ENCODE measurements at places on chromosomes 3 and 15.

DNA sequence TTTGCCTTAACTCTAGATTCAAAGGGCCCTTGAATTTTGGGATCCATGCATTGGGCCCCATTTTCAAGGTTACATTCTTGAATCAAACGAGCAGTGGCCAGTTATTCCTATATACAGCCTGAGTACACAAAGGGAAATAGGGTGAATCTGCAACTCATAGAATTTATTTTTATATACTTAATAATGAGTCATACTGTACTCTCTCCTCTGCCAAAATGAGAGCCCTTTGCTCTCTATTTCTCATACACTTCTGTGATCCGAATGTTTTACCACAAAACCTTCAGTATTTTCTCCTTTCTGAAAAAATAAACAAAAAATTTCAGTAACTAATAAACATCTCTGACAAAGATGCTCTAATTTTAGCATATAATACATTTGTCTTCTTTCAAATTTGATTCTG lies 116.7 kb downstream of the SERPINI1 start:
- DNase-seq = no peak

DNA sequence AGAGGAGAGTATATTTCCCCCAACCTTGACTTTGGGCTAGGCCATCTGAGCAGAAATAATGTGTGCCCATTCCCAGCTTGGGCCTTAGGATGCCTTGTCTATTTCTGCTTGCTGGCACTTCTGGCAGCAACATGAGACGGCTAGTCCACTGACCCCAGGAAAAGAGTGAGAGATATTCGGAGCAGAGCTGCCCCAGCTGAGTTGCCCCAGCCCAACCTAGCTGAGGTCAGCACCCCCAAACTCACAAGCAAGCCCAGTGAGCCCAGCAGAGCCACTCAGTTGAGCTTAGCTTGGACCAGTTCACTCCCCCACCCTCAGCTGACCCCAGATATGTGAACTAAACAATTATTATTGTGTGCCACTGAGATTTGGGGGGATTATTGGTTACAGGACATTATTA lies 20.2 kb downstream of the ITGA11 start:
- DNase-seq = no peak

DNA sequence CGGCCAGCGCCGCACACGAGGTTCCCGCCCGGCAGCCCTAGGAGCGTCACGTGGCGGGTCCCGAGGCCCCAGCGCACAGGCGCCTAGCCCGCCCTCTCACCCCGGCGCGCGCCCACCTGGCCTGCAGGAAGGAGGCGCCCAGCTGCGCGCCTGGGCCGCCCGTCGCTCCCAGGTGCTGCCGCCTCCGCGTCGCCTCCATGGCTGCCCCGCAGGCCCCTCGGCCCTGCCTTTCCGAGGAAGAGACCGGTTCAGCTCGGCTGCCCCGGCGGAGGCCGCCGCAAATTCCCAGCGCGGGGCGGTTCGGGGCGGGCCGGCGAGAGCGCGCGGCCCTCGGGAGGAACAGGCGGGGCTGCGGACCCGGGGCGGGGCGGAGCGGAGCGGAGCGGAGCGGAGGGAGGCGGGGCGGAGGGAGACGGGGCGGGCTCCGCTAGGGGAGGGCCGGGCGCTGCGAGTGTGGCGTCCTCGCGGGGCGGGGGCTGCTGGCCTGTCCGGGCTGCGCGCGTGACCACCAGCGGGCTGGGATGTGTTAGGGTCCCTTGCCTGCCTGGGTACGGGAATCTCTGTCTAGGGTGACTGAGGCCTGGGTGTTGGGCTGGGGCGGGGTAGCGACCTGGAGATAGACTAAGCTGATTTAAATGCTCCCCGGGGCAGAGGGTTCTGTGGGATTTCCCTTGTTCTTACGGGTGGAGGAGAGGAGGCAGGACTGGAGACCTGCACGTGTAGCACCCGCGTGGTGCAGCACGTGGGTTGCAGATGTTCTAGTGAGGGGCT lies at the start of gene CLN6:
CLN6 (minus strand) TSS at position 343 of the 771 bp plus-strand sequence; CDS start at position 199, 144 bp downstream.
- DNase-seq = peak; percentile 82

- DNase-seq = no peak
Measured at GRCh38 chr15:64582202-64582601, 121.8 kb downstream of the ZNF609 start.

DNA sequence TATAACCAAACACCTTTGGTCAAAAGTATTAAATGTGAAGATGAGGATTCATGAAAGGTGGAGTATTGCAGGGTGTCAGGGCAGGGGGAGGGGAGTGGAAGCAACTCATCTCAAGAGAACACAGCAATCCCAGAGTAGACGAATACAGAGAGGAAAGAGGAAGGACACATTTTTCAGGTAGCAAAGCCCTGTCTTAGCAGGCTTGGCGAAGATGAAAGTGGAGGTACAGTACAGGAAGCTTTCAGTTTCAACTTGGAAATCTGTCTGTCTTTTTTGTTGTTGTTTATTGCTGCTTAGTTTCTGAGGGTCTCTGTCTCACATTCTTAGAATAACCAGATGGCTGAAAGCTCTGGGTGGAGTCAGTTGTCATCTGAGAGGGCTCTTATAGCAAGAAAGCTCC lies 80.8 kb upstream of the GPR149 start:
- no peak for DNase-seq

- DNase-seq = no peak
Measured at GRCh38 chr15:55224892-55225291, 28.2 kb upstream of the RSL24D1 start.

DNA sequence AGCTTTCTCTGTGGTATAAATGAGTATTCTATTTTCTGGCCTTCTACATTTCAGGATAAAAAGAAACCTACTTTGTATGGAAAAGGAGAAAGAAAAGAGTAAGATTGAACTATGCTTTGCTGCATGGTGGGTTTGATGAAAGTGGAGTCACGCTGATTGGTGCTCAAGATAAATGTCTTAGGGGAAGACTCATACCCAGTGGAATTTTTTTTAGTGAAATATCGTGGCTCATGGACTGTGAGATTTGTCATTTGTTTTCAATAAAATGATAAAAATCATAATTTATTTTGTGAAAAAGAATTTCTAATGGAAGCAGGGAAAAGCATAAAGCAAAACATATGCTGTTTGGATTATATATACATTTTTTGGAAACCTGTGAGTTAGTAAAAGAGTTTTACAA lies 292.5 kb downstream of the ZPLD1 start:
- DNase-seq = no peak

GRCh38 chr15:89002281-89002761 lies 85.9 kb upstream of the ABHD2 start:
- DNase-seq = peak; percentile 99

- peak; percentile 89 for DNase-seq
Measured at GRCh38 chr3:55203006-55203405, 275.1 kb upstream of the LRTM1 start.

- DNase-seq = no peak
Measured at GRCh38 chr15:61063875-61064320, 165.2 kb downstream of the RORA start.

GRCh38 chr15:73782344-73782959 lies 29.3 kb upstream of the INSYN1 start:
- DNase-seq = no peak

DNA sequence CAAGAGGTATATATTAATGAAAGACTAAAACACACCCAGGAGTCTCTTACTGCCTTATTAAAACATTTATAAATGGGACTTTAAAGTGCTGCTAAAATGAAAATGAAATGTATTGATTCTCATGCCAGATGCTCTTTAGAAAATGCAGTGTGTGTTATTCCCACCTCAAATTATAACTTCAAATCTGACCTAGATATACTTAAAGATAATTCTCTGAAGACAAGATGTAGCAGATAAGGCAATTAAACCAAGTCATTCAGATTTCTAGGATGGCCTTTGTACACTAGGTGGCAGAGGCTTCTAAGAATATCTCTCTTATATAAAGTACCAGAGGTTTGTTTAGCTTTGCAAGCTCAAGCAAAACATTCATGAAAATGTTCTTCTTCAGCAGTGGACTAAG lies 26.9 kb upstream of the GOLGA8B start:
- peak; percentile 31 for DNase-seq

DNA sequence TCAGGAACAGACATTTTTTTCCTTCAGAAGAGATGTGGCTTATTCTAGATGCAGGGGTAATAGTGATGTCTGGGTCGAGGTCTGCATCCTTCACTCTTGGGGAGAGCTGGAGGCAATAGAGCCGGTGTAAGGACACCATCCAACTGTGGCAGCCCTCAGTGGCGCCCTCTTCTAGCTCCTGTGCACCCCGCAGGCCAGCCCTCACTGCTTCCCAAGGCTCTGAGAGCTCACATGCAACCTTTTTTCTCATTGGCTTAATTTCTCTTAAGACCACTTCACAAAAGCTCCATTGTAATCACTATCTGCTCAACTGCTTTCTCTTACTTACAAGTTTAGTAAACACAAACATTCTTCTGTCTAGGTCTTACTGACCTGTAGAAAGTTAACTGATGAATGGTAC lies 3.9 kb upstream of the VPS8 start:
- DNase-seq = peak; percentile 18

DNA sequence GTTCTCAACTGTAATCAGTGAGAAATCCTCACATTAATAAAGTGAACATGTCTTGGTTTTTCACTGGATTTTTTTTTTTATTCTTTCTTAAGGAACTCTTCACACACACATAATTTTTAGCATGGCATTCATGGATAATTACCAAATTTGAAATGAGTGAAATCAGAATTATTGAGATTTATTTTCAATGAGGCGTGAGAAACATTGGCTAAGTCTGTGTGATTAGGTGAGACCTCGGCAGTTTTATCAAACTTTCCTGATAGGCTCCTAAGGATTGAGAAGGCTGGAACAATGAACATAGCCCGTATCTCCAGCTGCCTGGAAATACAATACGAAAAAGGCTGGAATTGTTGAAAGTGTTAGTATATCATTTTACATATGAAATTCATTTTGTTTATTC lies 35.5 kb downstream of the MDFIC2 start:
- no peak for DNase-seq

DNA sequence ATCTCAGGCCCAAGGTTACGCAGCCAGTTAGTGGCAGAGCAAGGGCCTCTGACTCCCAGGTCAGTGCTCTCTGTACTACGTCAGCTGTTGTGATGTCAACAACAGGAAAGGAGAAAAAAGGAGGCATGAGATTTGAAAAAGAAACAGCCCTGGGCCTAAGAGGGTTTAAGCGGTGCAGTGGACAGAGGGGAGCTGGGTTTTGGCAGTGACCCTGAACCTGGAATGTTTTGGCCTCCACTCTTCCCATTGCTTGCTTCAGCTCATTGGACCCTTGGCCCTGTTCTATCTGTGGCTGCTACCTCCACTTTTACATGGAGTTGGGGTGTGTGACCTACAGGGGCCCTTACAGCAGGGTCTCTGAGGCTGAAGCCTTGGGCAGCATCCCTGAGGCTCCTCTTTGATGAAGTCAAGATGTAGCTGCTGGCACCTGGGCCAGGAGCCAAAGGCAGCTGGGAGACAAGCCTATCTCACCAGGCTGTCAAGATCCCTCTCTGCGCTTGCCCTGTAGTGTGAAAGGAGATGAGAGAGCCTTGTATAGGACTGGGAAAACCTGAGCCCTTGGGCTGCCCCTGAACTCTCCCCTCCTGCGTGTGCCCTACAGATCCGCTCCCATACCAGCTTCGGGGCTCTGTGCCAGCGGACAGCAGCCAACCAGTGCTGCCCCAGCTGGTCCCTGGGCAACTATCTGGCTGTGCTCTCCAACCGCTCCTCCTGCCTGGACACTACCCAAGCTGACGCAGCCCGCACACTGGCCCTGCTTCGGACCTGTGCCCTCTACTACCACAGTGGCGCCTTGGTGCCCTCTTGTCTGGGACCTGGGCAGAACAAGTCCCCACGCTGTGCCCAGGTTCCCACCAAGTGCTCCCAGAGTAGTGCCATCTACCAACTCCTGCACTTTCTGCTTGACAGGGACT lies 8.7 kb downstream of the DISP2 start:
- no peak for DNase-seq

DNA sequence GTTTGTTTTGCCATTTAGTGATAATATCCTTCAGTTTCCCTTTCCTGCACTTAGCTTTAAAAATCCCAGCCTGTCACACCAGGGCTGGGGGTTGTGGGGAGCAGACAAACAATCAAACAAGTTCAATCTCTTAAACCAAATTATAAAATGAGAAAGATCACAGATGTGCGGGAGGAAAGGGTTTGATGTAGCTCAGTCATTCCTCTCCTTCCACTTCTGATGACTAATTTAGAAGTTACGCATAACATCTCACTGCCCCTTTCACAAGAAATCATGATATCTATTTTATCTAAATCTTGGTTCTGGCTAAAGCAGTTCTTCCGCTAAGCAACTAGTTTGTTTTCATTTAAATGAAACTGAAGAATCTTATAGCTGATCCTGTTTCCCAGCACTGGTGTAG lies 34.1 kb upstream of the ATG7 start:
- DNase-seq = peak; percentile 94

DNA sequence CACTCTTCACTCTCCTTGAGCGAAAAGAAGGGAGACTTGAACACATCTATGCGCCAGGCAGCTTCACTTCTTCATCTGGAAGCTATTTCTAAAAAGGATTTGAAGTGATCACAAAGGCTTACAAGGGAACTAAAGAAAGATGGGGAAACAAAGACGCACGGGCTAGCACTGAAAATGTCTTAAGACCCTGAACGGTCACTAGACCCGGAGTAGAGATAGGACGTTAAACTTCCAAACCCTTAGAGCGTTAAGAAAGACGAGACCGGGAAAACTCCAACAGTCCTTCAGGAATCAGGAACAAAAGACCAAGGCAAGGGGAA lies 47.5 kb upstream of the EPHB3 start:
- DNase-seq = no peak

GRCh38 chr3:13542142-13542541 lies 6.8 kb upstream of the FBLN2 start:
- no peak for DNase-seq

DNA sequence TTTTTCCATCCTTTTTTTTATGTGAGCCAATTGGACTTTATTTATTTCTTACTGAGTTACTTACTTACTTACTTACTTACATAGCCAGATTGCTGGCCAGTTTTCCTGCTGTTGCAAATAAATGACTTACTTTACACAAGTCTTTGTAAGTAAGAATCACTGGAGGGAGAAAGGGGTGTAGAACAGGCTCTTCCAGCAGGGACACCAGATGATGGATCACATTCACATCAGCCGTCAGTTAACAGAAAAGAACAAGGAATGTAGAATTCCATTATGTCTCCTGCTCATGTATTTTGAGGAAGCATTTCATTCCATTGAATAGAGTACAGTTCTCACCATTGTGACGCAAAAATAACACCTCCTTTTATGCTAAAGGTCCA lies 188.6 kb downstream of the FNDC3B start:
- DNase-seq = no peak

DNA sequence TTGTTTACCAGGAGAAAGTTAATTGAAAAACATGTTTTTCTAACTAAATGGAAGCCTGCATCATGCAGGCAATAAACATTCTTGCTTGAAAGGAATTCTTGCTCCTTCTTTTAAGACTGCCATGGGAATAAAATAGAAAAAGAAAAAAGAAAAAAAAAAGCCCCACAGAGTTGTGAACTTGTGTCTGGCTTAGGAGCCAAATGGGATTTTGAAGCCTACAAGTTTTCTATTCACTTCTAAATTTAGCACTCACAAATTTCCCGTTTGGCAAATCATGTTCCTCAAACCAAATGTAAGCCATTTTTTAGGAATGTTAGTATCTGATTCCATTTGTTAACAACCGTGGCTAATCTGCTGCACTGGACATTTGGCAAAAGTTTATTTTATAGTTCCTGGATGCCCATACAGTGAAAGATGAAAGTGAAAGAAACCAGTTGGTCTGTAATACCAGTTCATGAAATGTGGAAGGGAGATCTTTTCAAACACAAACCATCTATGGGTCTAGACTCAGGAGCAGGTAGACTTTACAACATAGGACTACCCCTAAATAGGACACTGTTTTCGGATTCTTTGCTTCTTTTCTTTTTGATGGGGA lies 133.8 kb upstream of the GMNC start:
- peak; percentile 50 for DNase-seq

- no peak for DNase-seq
Measured at GRCh38 chr3:66048051-66048395, 9.3 kb upstream of the MAGI1 start.
